ENCODE measurements at places on chromosomes 4 and X. TPM values are rescaled to one million over a fixed set of nuclear protein-coding genes. Genes with fewer than 3 reads are reported as not detected.
A peak's percentile ranks its signal among the peaks of the same experiment; 100 is the strongest.

- peak; percentile 13 for DNase-seq
Observed at GRCh38 chr4:45078201-45078600, 351.8 kb upstream of the GNPDA2 start.

GRCh38 chr4:9983211-9983610 is 38.1 kb downstream of the SLC2A9 start:
- DNase-seq = no peak

DNA sequence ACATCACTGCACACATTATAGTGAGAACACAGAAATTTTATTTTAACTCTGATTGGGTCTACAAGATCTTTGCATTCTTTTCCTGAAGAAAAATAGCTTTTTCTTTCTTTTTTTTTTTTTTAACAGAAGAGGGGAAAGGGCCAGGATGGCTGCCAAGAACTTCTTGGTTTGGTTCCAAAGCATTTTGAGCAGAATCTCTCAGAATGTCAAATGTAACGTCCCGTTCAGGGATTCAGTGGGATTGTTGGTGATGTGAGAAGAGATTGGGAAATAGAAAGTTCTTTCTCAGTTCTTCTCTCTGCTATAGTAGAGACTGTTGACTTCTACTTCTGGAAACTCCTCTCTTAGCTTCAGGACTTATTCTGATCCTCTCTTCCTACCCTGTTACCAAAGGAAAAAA is 70.9 kb upstream of the CBR4 start:
- DNase-seq = peak; percentile 59

GAGE2A gene
- total RNA-seq = not detected

DNA sequence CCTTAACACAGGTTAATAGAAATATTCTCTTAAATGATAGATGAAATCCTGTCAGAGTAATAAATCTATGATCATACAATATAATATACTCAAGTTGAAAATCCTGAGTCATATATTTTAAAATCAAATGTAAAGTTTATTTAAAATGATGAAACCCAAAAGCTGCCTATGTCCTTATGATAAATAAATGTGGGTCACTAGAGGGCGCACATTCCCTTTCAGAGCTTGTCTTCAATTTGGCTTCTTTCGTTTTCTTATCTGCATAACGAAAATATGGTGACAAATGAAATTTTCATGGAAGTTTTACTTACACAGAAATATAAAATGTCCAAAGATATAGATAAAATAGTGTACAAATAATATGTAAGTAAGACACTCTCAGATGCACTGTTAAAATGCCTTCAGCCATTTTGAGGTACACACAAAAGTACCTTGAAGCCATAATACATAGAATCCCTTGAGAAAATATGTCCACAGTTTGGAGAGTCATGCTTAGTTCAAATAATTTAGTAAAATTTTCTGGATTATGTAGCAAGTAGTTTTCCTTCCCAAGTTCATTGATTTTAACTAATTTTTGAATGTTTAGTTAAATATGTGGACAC is 680.4 kb downstream of the DMD start:
- DNase-seq = peak; percentile 69

DNA sequence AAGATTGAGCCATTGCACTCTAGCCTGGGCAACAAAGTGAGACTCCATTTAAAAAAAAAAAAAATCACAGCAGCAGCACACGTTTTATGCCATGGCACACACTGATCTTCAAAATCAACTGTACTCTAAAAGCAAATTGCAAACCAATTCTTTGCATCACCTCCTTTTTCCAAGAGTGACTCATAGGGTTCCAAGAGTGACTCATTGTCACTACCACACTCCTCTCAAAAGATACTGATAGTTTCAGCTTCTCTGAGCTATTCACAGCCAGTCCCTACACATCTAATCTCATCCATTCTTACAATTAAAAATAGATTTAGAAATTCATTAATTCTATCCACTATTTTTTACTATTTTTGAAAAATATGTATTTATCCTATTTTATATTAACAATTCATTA is 1494.9 kb upstream of the AGA start:
- DNase-seq = peak; percentile 25

- DNase-seq = peak; percentile 59
Observed at GRCh38 chr4:52091801-52092200, 40.7 kb downstream of the SPATA18 start.

DNA sequence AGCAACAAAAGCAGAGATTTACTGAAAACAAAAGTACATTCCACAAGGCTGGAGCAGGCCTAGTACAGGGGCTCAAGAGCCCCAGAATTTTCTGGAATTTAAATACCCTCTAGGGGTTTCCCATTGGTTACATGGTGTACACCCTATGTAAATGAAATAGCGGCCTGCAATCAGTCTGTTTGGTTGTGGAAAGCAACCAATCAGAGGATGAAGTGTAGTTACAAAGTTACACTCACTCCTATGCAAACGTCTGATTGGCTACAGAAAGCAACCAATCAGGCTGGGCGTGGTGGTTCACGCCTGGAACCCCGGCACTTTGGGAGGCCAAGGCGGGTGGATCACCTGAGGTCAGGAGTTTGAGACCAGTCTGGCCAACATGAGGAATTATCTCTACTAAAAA is 13.8 kb upstream of the TXLNG start:
- DNase-seq = no peak

DNA sequence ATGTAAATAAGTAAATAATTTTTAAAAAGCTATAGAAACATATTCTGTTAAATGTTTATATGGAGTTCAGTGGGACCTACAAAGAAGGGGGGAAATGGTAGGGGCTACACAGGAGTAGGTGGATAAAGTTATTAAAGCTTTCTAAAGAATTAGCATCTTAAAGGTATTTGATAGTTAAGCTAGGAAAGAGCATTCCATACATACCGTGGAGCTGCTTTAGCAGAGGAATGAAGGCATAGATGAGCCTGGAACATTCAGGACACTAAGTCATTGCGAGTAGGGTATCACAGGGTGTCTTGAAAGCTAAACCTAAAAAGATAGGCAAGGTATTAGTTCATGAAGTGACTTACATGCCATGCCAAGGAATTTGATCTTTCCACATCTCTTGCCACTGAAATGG is 60.4 kb downstream of the SLC10A6 start:
- DNase-seq = peak; percentile 3

TLR8 gene
- not detected for total RNA-seq

DNA sequence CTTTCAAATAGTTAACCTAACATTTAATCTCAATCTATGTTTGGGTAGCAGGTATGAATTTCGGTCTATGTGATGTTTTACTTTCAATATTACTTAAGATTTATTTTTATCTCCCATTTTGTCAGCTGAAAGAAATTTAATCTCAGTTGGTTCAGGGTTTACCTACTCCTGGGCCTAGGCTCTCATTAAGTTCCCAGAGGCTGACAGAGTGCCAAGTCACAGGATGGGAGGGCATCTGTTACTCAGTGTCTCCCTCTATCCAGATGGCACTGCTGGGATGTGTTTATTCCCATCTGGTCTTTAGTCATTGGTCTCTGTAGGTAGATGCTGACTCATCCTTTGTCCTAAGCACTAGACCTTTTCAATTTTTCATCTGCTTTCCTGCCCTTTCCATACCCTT is 129.4 kb upstream of the ARSJ start:
- peak; percentile 60 for DNase-seq

GUCY1A1 gene
- 23.4 TPM for total RNA-seq

GRCh38 chrX:154840856-154841255 is 6.4 kb upstream of the SMIM9 start:
- peak; percentile 75 for DNase-seq

DNA sequence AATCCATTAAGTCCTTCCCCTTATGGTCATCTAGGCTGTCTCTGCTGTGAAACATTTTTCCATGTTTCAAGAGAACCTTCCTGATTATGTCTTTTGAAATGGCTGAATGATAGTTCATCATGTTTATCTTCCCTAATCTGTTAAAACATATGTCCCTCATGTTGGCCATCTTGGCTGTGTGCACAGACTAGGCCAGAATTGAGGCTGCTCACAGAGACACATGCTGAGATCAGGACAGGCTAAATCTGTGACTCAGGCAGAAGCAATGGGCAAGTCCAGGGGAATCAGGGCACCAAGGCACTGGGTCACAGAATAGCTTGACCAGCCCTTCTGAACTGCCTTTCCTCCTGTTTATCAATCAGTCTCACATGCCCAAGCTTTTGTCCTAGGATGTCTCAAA is 78.3 kb downstream of the FHDC1 start:
- DNase-seq = no peak

DNA sequence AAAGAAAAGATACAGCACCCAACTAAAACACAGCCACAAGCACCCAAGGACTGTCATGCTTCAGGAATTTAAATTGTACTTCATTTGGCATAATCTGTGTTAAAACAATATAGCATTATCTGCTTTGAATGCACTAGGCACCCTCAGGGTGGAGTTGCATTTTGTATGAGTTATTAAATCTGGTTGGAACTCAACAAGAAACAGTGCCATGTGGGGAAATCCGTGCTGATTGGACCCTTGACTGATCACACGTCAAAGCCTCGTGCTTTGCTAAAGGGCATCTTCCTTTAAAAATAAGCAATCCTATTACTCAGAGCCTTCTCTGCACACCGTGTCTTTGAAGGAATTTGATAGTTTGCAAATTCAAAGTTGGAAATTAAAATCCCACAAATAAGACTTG is 35.4 kb downstream of the IGFBP7 start:
- peak; percentile 89 for DNase-seq

APOO gene
- total RNA-seq = 6.2 TPM

- DNase-seq = peak; percentile 39
Observed at GRCh38 chr4:137065311-137065710, 467.0 kb downstream of the PCDH18 start.

GRCh38 chr4:2927696-2928075 is 35.5 kb downstream of the NOP14 start:
- no peak for DNase-seq

- no peak for DNase-seq
Observed at GRCh38 chr4:36163198-36163597, 81.1 kb downstream of the ARAP2 start.

ADH7 gene
- not detected for total RNA-seq

TEX11 gene
- under 0.01 TPM for total RNA-seq

JAKMIP1 gene
- not detected for total RNA-seq

FDCSP gene
- total RNA-seq = not detected

- DNase-seq = peak; percentile 52
Observed at GRCh38 chr4:104693601-104694201, 199.0 kb upstream of the CXXC4 start.

DNA sequence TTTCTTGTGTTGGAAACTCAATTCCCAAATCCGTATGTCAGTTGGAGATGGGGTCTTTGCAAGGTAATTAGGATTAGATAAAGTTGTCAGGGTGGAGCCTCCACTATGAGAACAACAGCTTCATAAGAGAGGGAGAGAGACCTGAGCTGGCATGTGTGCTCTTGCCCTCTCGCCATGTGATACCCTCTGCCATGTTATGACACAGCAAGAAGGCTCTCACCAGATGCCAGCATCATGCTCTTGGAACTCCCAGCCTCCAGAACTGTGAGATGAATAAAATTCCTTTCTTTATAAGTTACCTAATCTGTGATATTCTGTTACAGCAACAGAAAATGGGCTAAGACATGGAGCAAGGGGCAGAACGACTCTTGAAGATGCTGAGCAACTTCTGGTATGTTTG is 201.9 kb upstream of the BOD1L1 start:
- DNase-seq = no peak

- no peak for DNase-seq
Observed at GRCh38 chrX:117397844-117398243, 718.8 kb downstream of the KLHL13 start.

- DNase-seq = no peak
Observed at GRCh38 chr4:129046055-129046959, 47.0 kb downstream of the SCLT1 start.

GRCh38 chrX:1486749-1487361 is 34.1 kb upstream of the ASMTL start:
- DNase-seq = no peak

SHROOM3 gene
- total RNA-seq = 23.9 TPM

DNA sequence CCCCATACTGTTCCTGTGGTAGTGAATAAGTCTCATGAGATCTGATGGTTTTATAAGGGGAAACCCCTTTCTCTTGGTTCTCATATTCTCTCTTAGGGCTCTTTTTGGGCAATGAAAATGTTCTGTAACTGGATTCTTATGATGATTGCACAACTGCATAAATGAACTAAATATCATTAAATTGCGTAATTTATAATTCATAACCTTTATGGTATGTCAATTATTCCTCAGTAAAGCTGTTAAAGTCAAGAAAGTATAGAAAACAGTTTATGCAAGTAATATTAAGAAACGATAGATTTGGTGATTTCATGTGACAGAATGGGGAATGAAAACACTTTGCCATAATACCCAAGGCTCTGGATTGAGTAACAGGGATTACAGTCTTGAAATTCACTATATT is 33.5 kb upstream of the SPANXD start:
- peak; percentile 76 for DNase-seq

GRCh38 chr4:143186649-143187048 is 1.9 kb downstream of the USP38 start:
- DNase-seq = peak; percentile 23

ESX1 gene
- total RNA-seq = not detected

RPS6KA6 gene
- total RNA-seq = 3.3 TPM

- DNase-seq = no peak
Observed at GRCh38 chr4:187961171-187961570, 34.4 kb upstream of the ZFP42 start.

SERTM2 gene
- total RNA-seq = under 0.01 TPM

DNA sequence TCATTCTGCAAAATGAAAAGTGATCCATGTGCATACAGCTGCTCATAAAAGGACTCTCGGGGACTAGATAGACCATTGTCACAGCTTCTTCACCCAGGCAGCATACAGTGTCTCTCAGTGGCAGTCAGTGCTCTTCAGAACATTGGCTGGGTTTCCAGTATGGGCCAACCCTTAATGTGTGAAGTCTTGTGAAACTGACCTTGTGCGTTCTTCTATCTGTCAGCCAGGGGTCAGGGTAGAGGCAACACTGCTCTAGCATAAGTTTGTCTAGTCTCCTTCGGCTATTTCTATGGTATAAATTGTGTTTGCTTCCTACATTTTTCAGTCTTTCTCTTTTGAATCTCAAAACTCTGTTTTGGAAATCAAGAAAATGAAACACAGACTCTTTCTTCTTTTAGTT is 37.0 kb upstream of the SMIM31 start:
- no peak for DNase-seq

GRCh38 chr4:132227151-132227856 is 921.8 kb upstream of the PCDH10 start:
- peak; percentile 43 for DNase-seq

GALNT7 gene
- 45.4 TPM for total RNA-seq

- DNase-seq = no peak
Observed at GRCh38 chr4:11791797-11792196, 363.1 kb upstream of the HS3ST1 start.

DUSP21 gene
- total RNA-seq = not detected

SUPT20HL2 gene
- not detected for total RNA-seq

Measured in fibroblast of lung (primary cell).